ENCODE measurements at places on chromosomes 16 and 17.

GRCh38 chr17:56297184-56297583 is 143.9 kb downstream of the ANKFN1 start:
- DNase-seq = no peak

- no peak for DNase-seq
Observed at GRCh38 chr16:17452922-17453321, 17.8 kb downstream of the XYLT1 start.

DNA sequence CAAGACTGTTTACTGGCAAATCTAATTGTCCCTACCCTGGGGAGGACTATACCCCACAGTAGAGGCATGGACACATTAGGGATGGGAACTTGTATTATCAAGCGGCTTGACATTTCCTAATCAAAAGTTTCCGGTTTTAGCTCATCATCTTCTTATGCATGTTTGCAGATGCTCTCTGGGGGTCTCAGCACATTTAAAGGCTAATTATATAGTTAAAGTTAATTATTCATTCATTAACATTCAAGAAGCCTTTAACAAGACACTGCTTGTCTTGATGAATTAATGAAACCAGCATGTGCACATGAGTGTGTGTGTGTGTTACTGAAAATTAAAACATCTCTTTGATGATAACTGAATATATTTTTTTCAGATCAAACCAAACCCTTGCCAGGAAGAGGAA is 377.1 kb downstream of the GRIN2A start:
- DNase-seq = no peak

- DNase-seq = no peak
Observed at GRCh38 chr16:1687427-1688316, 9.6 kb downstream of the JPT2 start.

DNA sequence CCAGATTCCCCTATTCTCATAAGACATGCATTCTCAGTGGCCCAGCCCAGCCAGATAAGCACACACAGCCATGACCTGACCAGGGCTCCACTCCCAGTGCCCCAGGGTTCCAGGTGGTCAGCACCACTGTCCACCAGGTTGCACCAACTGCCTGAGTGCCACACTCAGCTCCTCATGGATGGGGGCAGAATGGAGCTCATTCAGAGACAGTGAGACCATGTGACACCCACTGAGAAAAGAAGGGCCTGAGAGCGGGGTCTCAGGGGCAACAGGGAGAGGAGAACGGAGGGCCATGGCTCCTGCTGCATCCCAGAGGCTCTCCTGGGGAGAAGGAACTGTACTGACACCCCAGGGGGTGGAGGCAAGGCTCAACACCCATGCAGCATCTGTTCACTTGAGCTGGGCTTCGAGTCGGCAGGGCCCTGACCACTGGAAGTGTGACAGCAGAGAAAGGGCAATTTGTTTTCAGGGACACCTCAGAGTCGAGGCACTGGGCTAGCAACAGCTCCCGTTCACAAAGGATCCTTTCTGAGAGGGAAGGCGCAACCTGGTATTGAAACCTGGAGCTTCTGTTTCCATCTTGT is 18.7 kb upstream of the SLC38A8 start:
- DNase-seq = no peak

DNA sequence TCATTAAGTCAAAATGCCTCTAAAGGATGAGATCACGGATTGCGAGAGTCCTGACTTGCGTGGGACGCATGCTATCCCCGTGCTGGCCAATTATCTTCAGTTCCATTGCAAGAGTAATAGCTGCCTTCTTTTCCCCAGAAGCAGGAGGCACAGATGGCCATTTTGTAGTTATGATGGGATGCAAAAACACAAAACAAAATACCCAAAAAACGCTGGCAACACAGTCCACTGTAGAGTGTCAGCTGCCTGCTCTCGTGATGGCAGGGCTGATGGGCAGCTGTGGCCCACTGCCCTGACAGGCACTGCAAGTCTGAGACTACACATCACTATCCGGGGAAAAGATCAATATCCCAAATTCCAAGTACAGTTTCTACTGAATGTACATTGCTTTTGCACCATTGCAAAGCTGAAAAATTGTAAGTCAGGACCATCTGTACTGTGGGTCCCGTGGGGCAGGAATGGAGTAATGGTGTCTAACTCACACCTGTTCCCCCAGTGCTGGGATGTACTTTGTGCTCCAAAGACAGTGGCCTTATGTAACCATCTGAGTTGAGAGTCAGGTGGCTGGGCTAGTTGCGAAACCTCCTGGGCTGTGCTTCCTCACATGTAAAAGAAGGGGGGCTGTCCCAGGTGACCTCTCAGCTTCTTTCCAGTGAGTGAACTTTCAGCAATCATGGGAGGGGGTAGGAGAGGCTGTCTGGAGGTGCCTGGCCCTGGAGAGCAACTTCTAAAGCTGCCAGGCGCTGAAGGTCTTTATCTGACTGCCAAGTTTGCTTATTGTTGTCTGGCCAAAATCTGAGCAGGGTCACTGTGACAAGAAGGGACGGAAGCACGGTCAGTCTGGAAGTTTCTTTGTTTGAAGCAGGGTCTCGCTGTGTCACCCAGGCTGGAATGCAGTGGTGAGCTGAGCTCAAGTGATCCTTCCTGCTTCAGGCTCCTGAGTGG is 4.7 kb downstream of the SLC47A1 start:
- no peak for DNase-seq

- DNase-seq = peak; percentile 53
Observed at GRCh38 chr16:68275611-68276191, 11.4 kb downstream of the SLC7A6 start.

- DNase-seq = no peak
Observed at GRCh38 chr17:79023886-79024771, at the start of gene C1QTNF1. Gene C1QTNF1, plus strand, starts transcription at chr17:79024169. Its CDS starts 19,800 bp downstream, at chr17:79043969.

- no peak for DNase-seq
Observed at GRCh38 chr16:3949287-3949686, 68.8 kb upstream of the CREBBP start.

DNA sequence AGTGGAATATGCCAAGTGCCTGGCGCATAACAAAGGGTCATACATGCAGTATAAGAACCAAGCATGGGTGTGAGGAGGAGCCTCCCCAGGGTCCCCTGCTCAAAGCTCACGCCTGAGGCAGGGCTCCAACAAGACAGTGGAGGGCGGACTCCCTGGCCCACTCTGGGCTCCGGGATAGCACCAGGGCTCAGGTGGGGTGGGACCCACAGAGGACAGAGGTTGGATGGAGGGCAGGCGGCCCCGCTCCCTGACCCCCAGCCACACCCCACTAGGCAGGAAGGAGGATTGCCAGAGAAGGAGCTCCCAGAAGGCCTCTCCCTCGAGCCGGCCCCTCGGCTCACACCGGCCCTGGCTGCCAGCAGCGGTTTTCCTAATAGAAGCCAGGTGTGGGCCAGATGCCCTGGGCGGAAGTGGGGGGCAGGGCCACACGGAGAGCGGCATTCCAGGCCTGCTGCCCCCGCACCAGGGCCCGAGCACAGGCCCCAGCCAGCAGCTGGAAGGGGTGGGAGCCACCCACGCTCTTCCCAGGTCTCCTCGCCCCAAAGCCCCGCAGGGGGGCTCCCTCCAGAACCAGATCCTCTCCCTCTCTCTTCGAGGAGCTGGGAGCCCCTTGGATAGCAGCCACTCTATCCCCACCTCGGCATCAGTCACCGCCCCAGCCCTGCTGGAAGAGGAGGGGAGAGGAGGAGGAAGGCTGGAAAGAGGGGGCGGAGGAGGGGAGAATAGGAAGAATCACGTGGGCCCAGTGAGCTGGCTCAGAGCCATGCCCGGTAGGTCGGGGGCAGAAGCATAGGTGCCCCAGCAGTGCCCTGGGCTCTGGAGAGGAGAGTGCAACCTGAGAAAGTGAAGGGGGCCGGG is 21.0 kb downstream of the VASN start:
- no peak for DNase-seq

GRCh38 chr16:14434860-14435259 is 195.2 kb downstream of the PARN start:
- DNase-seq = no peak

DNA sequence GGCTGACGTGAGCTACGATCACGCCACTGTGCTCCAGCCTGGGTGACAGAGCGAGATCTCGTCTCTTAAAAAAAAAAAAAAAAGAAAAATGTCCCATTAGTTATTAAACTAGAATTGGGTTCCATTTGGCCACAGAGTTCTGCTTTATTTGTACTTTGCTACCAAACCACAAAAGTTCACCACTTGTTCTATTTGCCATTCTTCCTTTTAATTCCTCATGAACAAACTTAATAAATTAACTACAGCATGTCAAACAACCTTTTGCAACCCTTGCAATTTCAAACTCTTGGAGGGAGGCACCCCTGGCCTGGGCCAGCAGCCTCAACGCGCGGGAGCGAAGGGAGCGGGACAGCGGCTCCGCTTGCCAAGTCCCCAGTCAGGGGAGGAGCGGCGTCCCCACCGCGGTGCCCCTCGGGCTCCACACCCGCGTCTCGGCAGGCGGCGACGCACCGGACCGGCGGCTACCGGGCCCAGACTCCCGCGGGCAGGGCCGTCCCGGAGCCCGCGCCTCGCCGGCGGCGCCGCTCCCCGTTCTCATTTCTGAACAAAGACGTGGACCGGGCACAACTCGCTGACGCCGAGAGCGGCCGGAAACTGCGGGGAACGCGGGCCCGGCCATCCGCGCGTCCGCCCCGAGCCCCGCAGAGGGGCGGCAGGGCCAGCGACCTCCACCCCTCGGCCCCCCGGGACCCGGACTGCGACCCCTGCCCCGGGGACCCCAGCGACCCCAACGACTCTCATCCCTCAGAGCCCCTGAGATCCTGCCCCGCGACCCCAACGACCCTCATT is 775 bp downstream of the CYTH1 start:
- peak; percentile 45 for DNase-seq

DNA sequence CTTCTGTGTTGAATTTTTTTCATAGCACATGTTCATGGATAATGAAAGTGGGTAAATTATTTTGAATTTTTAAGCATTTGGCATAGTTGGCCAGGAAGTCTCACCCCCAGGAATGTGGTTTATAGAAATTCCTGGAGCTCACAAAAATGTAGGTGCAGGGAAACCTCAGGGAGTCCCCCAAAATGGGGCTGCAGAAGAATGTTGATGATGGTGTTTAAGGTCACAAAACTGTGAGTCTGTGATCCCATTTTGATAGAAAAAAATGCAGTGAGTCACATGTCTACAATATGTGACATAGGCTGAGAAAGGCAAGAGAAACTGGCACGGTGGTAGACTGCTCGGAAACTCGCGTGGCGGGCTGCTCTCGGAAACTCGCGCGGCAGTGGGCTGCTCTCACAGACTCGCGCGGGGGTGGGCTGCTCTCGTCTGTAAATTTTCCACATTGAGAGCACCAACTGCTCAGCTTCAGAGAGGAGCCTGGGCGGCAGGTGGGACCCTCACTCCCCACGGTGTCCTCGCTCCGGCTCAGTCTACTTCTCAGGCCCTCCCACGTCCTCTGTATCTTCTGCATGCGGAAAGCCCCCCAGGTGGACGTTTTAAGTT is 18.7 kb upstream of the MC1R start:
- no peak for DNase-seq

GRCh38 chr17:81549031-81549557 is 3.1 kb downstream of the FAAP100 start:
- DNase-seq = no peak

- peak; percentile 66 for DNase-seq
Observed at GRCh38 chr17:57629470-57629869, 115.6 kb downstream of the CCDC182 start.

GRCh38 chr17:41968676-41969075 is 2.1 kb downstream of the CNP start:
- DNase-seq = no peak

DNA sequence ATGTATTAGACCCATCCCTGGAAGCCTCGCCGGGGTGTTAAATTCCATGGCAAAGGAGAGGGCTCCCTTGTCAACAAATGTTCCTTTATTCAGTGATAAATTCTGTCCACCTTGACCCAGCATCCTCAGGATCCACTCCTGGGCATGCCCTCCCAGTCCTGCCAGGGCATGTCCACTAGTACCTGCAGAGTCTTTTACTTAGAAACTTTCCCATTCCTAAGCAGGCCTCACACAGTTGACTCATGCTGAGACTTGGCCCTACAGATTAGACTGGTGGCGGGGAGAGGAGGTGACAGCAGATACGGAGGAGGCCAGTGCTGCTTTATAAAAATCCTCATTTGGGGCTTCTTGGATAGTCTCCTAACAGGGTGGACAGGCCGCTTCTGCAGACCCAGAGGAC is 88.8 kb downstream of the CYLD start:
- DNase-seq = no peak

- no peak for DNase-seq
Observed at GRCh38 chr16:25217921-25218320, 1.2 kb downstream of the AQP8 start.

GRCh38 chr17:77527836-77528505 is 387.2 kb downstream of the SEC14L1 start:
- no peak for DNase-seq

- DNase-seq = no peak
Observed at GRCh38 chr16:869823-870641, 69.5 kb upstream of the GNG13 start.

DNA sequence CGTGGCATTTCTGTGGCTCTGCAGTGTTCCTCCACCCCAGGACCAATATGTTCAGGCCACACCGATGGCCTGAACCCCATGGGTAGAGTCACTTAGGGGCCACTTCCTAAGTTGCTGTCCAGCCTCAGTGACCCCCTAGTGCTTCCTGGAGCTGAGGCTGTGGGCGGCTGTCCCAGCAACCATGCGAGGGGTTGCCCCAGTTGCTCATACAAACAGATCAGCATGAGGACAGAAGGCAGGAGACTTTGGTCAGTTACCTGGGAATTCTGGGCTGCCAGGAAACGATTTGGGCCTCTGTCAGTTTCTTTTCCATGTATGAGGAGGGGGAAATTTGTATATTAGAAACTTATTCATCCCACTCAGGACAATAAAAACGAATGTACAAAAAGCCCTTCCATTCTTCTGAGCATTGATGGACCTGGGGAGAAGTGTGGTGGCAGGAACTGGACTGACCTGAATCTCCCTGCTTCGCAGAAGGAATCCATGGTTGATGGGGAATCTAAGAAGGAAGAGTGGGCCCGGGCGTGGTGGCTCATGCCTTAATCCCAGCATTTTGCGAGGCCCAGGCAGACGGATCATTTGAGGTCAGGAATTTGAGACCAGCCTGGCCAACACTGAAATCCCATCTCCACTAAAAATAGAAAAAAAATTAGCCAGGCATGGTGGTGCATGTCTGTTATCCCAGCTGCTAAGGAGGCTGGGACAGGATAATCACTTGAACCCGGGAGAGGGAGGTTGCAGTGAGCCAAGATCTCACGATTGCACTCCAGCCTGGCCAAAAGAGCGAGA is 4.9 kb upstream of the IL32 start:
- no peak for DNase-seq

GRCh38 chr16:47851146-47851545 is 304.6 kb downstream of the ABCC12 start:
- DNase-seq = no peak

DNA sequence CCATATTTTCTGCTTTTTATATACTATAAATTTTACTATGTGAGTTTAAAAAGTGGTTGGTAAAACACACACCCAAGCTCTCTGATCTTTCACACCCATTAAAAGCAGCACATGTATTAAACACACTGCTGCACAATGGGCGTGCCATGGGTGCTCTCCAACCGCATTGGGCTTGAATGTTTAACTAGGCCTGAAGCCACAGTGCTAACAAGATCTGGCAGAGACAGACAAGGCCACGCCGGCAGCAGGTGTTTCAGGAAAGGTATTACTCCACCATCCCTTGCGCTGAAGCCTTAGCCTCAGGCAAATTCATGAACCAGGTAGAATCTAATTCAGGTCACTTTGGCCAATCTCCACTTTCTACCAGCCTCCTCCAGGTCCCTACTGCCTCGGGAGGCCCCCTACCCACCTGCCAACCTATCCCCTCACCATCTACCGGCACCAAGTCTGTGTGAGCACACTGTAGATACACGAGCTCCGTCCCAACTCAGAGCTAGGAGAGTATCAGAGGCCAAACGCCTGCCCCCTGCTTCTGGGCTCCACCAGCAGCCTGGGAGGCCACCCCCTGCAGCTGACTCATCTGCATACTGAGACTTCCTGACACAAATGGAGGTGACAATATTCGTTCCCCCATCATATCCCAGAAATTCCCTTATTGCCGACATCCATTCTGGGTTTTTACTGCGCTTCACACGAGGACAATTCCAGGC is 95.0 kb downstream of the ADCY9 start:
- DNase-seq = no peak
